ENCODE measurements at places on chromosomes 11 and 22.

DNA sequence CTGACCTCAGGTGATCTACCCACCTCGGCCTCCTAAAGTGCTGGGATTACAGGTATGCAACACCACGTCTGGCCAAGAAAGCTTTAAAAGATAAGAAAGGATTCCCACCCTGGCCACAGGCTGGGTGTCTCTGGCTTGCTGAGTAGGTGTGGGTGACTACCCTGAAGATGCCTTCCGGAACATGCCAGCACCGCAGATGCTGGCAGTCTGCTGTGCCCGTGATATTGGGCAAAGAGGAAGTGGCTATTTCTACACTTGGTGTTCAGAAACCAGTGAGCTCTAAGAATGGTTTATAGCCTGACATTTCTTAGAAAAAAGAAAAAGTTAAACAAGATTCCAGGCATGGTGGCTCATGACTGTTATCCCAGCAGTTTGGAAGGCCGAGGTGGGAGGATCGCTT is 6.1 kb downstream of the MRPL11 start:
- DNase-seq, result no peak

DNA sequence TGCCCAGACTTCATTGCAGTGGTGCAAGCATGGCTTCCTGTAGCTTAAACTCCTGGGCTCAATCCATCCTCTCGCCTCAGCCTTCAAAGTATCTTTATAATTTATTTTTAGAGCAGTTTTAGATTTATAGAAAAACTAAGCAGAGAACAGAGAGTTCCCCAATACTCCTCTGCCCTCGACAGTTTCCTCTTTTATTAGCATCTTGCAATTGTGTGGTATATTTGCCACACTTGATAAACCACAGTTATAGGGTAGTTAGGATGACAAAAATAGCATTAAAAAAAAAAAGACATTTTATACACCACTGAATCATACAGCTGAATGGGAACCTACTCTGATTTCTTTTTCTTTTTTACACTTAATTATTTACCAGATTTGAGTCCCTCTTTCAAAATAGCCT is 31.2 kb downstream of the MS4A2 start:
- no peak for DNase-seq

DNA sequence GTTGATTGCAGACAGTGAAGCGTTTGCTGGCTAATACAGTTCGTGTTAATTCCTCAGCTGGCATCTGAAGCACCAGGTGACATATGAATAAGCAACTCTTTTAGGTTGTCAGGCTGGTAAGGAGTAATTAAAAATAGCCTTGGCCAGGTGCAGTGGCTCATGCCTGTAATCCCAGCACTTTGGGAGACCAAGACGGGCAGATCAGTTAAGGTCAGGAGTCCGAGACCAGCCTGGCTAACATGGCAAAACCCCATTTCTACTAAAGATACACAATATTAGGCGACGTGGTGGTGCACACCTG is 74.9 kb downstream of the CECR2 start:
- peak; percentile 82 for DNase-seq

DNA sequence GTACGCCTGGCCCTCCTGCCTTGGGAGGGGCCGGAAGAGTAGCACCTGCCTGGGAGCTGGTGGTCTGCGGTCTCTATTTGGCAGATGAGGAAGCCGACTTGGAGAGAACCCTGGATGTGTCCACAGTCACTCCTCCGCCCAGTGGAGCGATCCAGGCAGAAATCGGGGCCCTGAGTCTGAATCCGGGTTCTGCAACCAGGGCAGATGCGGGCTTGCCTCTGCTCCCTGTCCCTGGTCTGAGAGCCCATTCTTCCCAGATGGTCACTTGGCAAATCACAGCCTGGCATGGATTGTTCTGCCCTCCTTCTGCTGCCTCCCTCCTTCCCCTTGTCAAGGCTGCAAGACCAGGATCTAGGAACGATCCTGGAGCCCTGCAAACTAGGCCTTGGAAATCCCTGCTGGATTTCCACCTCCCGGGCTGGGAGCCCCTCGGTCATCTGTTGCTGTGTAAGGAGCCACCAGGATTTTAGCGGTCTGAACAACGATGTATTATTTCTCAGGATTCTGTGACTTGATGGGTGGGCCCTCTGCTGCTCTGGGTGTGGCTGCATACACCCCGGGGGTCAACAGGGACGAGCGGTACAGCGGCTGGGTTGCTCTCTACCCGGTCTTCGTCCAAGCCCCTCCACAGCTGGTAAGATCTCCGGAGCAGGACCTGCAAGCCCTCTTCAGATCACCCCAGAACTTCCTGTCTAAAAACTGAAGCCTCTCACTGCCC is 2.0 kb upstream of the ASCL2 start:
- peak; percentile 16 for DNase-seq

DNA sequence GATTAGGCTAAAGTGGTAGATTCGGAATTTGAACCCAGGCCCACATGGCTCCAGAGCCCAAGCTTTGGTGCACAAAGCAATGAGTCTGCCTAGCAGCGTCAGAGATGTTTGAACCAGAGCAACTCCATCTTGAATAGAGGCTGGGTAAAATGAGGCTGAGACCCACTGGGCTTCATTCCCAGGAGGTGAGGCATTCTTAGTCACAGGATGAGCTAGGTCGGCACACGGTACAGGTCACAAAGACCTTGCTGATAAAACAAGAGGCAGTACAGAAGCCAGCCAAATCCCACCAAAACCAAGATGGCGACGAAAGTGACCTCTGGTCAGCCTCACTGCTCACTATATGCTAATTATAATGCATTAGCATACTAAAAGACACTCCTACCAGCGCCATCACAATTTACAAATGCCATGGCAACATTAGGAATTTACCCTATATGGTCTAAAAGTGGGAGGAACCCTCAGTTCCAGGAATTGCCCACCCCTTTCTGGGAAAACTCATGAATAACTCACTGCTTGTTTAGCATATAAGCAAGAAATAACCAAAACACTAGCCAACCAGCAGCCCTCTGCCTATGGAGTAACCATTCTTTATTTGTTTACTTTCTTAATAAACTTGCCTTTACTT is 40.3 kb upstream of the DAGLA start:
- no peak for DNase-seq

GRCh38 chr11:65559951-65560537 is 1.9 kb upstream of the LTBP3 start:
- peak; percentile 82 for DNase-seq

DNA sequence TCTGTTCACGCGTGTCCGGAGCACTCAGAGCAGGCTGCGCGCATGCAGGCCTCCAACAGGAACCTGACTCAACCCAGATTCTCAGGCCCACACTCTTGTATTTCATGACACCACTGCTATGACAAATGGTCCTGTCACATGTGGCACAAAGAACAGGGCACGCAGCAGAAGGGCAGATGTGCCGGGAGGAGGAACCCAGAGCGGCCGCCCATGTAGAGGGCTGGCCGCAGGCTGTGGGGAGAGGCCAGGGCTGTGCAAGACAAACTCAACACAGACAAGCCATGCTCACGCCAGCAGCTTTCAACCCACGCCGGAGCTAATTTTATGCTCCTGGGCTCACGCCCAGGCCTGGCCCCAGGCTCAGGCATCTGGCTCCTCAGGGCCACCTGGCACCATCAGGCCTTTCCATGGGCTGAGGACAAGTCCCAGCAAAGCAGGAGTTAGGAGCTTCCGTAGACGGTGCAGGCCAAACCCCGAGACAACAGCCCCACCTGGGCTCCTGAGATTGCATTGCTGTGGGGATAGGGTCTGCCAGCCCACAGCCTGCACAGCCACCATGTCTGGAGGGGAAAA is 40.0 kb downstream of the DUSP8 start:
- DNase-seq, result peak; percentile 94

DNA sequence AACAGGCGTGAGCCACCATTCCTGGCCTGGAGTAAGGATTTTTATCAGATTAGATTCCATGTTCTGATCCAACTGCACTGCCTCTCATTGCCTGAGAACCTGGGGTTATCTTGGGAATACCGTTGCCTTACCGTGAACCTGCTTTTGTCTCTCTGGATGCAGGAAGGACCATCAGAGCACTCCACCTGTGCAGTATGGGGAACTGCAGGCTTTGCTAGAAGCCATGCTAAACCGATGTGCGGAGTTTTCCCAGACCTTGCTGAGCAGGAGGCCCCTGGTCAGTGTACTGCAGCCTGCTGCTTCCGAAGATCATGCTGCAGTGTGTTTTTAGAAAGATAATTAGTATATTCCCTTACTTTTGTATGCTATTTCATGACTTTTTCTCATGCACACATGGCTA is 43.6 kb downstream of the MEI1 start:
- DNase-seq, result no peak

DNA sequence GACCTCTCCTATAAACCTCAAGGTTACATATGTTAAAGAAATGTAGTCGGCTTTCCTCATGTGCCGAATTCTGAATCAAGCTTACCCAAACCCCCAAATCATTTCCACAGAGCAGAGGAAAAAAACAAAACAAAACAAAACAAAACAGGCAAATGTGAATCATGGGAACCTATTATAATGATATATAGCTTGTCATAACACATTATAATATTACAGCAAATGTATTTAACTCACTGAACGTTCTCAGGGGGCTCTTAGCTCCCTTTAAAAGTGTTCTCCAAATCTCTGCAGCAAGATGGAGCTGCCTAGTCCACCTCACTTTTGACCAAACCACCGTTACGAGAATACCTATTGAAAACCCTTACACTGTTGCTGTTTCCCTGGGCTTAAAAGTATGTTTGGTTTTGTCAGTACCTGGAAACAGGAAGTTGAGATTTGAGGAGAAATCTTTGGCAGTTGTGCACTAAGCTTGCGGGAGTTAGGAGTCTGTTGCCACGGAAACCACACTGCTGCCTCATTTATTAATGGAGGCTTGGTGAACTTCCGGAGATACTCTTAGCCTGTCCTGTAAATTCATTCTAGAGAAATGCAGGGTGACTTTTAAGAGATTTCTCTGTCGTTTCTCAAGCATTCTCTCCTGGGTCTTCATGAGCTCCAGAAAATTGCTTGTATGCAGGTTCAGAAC is 167.0 kb upstream of the RASSF10 start:
- peak; percentile 65 for DNase-seq

All from G401 (cell line).